ENCODE measurements at places on chromosomes 16 and 17. TPM values are rescaled to one million over a fixed set of nuclear protein-coding genes. Genes with fewer than 3 reads are reported as not detected.

DNA sequence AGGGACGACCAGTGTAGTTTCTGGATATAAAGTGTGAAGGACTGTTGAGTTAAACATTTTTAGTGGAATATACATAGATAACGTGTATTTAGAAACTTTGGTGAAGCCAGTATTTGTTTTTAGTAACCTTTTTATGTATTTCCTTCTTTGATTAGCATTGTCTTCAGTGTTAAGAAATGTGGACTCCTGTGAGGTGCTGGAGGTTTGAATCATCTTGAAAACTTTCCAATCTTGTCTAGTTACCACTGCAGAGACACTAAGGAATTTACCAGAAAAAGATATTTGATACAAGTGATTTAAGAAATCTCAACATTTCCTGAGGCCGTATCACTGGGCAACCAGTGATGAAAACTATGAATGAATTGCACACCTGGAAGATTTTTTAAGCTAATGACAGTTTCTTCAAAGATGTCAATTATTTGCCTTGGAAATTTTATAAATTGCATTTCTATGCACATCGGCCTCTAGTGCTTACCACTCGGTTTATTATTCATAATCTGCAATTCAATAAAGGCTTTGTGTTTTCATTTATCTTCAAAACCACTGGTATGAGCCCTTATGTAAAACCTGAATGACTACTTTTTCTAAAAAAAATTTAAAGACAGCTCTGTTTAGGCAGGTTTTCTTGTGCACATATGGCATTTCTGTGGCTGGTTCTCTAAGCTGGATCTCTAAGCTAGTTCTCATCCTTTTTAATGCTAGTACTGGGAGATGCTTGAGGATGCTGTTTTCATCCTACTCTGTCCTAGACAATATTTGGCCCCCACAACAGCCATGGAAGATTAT, 31.4 kb upstream of the ADCY7 start:
- peak overlapping the region; percentile 16 for H3K27ac ChIP-seq
- peaks cover 3% of the 10 kb centered on the region for H3K27me3 ChIP-seq
- no peaks in the 10 kb centered on the region for H3K36me3 ChIP-seq
- DNase-seq: peak; percentile 47
- no peak overlapping the region for H3K4me3 ChIP-seq
- peaks cover 38% of the 10 kb centered on the region for H3K4me1 ChIP-seq

DNA sequence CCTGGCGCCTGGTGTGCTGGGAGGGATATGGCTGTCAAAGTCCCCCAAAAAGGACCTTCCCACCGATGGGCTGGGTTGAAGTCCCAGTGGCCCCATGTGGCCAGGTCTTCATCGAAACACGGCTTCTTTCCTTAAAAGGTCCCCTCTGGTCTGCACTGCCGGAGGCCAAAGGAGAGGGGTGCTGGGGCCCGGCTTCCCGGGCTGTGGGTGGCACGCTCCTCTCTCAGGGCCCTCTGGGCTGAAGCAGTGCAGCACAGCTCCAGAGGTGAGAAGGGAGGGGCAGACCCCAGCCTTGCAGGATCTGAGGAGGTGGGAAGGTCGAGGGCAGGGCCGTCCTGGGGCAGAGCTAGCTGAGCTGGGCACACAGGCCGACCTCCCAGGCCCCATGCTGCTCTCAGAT, 6.7 kb downstream of the NPTX1 start:
- peaks cover 80% of the 10 kb centered on the region for H3K27me3 ChIP-seq
- peaks cover 5% of the 10 kb centered on the region for H3K4me1 ChIP-seq
- no peaks in the 10 kb centered on the region for H3K36me3 ChIP-seq
- H3K4me3 ChIP-seq: no peak overlapping the region

GRCh38 chr16:87963400-87963799, 12.2 kb downstream of the BANP start:
- H3K27me3 ChIP-seq: 0 out of 2 replicates have a peak, but pooled peaks cover under 1% of the 10 kb centered on the region
- peak; percentile 80 for DNase-seq
- peaks cover 5% of the 10 kb centered on the region for H3K36me3 ChIP-seq

GRCh38 chr16:66103211-66103610, 263.3 kb upstream of the CDH5 start:
- peaks cover 5% of the 10 kb centered on the region for H3K27me3 ChIP-seq
- peak; percentile 7 for DNase-seq
- peaks cover 17% of the 10 kb centered on the region for H3K4me1 ChIP-seq
- no peaks in the 10 kb centered on the region for H3K36me3 ChIP-seq

- H3K36me3 ChIP-seq: peaks cover 58% of the 10 kb centered on the region
- peaks cover 33% of the 10 kb centered on the region for H3K4me1 ChIP-seq
- H3K4me3 ChIP-seq: no peak overlapping the region
- peak; percentile 72 for DNase-seq
These were observed 157.7 kb downstream of the CDH11 start for GRCh38 chr16:64964126-64964540.

DNA sequence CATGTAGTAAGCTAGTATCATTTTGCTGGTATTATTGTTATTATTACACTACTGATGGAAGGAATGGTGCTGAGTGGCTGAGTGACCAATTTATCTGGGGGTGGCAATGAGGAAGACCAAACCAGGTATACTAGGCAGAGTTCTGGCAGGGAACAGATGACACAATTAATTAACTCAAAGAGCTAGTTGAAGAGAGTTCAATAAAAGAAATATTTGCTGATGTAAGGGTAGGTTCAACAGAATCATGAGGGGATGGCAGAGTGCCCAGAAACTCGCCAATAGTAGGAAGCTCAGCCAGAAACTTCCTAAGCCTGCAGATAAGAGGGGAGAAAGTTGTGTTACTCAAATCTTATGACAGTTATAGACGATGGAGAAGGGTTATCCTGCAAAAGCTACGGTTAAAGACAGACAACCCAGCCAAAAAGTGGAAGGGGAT, 352.5 kb downstream of the KCNJ2 start:
- H3K27me3 ChIP-seq: no peaks in the 10 kb centered on the region
- no peak overlapping the region for H3K4me3 ChIP-seq
- no peaks in the 10 kb centered on the region for H3K36me3 ChIP-seq
- no peak overlapping the region for H3K27ac ChIP-seq

DNA sequence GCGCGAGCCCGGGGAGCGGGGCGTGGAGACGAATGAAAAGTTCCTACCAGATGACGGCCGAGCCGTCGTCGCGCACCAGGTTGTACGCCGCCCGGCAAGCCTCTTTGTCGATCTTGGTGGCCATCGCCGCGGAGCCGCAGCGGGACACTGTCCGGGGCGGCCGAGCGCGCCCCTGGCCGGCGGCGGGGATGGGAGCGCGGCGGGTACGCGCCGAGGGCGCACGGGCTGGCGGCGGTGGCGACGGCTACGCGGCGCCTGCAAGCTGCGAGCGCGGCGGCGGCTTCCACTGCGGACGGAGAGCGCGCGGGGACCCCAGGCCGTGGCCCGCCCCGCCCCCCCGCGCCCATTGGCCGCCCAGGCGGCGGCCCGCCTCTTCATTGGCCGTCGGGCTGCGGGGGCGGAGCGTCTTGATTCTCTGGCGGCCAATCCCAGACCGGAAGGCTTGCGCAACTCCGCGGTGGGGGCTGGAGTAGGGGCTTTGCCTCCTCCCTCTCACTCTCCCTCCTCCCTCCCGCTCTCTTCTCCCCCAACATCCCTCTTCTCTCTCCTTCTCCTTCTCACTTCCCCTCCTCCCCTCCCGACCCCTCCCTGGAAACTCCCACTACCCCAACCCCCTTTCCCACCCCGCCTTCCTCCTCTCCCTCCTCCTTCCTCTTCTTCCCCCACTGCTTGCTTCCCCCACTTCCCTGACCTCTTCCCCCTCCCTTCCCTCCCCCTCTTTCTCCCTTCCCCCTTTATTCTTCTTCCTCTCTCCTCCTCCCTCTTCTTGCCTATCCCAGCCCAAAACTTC, at the start of gene COTL1:
COTL1 (minus strand) TSS at position 288 of the 790 bp plus-strand sequence; CDS start at position 124, 164 bp downstream.
- H3K27ac ChIP-seq: peak within 1 kb of the TSS; percentile 96
- H3K4me1 ChIP-seq: peaks cover 66% of the 10 kb centered on the region
- peaks cover 30% of the 10 kb centered on the region for H3K36me3 ChIP-seq
- no peaks in the 10 kb centered on the region for H3K27me3 ChIP-seq

DNA sequence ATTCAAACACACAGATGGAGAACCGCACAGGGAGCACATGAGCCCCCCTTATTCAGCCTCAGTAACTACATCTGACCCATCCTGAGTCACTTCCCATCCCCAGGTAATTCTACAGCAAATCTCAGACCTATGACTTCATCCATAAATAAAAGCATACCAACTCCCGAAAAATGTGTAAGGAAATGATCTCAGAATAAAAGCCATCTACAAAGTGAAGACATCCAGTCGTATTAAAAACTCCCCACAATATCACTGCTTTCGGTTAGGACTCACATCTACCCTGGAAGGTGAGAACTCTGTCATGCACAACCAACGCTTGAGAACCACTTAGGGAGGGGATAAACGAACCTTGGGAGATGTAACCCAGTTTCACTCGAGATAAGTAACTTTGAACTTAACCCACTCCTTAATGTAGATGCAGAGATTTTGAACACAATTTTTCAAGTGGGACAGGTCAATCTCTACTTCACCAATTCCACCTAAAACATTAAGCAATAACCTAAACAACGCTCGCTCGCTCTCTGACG, 1.3 kb downstream of the USP36 start:
- peaks cover 54% of the 10 kb centered on the region for H3K4me1 ChIP-seq
- H3K36me3 ChIP-seq: peaks cover 26% of the 10 kb centered on the region
- peak overlapping the region; percentile 97 for H3K4me3 ChIP-seq

- peaks cover 6% of the 10 kb centered on the region for H3K4me1 ChIP-seq
- H3K4me3 ChIP-seq: no peak overlapping the region
- H3K27ac ChIP-seq: no peak overlapping the region
- peaks cover 11% of the 10 kb centered on the region for H3K27me3 ChIP-seq
- no peaks in the 10 kb centered on the region for H3K36me3 ChIP-seq
These were observed 27.4 kb upstream of the KDM6B start for GRCh38 chr17:7806587-7806986.

- H3K27ac ChIP-seq: no peak overlapping the region
- H3K4me1 ChIP-seq: peaks cover 14% of the 10 kb centered on the region
- H3K4me3 ChIP-seq: no peak overlapping the region
- peaks cover 10% of the 10 kb centered on the region for H3K27me3 ChIP-seq
These were observed 4.0 kb downstream of the SYNGR3 start for GRCh38 chr16:1993731-1994131.

- no peak for DNase-seq
- no peaks in the 10 kb centered on the region for H3K36me3 ChIP-seq
- H3K4me1 ChIP-seq: no peaks in the 10 kb centered on the region
- peaks cover 23% of the 10 kb centered on the region for H3K27me3 ChIP-seq
These were observed 273.9 kb upstream of the ZFHX3 start for GRCh38 chr16:73321853-73322252.

- H3K27me3 ChIP-seq: no peaks in the 10 kb centered on the region
- H3K4me1 ChIP-seq: no peaks in the 10 kb centered on the region
- no peaks in the 10 kb centered on the region for H3K36me3 ChIP-seq
- no peak for DNase-seq
- no peak overlapping the region for H3K4me3 ChIP-seq
These were observed 181.6 kb downstream of the DNAH9 start for GRCh38 chr17:11779892-11780291.

DNA sequence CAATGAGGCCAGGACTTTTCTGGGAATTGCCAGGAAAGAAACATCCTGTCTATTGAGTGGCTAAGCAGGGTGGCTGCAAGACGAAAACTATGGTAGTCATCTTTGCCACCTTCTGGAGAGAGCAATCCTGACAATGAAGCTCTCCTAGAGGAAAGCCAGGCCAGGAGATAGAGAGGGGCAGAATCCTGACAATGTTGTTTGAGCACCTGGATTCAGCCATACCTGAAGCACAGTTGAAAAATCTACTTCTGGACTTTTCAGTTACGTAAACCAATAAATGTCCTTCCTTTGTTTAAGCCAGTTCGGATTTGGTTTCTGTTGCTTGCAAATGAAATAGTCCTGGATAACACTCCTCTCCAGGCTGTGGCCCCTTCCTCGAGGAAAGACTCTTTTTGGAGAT, 9.4 kb downstream of the P2RX1 start:
- no peaks in the 10 kb centered on the region for H3K4me1 ChIP-seq
- H3K27me3 ChIP-seq: peaks cover 4% of the 10 kb centered on the region
- H3K4me3 ChIP-seq: no peak overlapping the region
- DNase-seq: no peak
- no peaks in the 10 kb centered on the region for H3K36me3 ChIP-seq

DNA sequence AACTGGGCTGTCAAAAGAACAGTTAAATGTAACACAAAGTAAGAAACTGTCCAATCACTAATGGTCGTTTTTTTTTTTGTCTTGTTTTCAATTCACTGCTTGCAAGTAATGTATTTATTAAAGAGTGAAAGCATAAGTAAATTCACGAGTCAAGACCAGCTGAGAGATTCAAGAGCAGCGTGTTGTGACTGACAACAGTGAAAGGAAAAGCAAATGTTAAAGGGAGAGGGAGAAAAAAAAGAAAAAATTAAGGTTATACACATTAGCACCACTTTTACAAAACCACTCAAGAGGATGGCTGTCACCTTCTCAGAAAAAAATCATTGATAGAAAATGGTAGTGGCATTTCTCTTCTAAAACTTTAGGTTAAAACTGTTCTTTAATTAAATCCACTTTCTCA, 36.1 kb downstream of the GPATCH8 start:
- peak overlapping the region; percentile 31 for H3K4me3 ChIP-seq
- no peak for DNase-seq
- H3K27ac ChIP-seq: no peak overlapping the region
- 0 out of 2 replicates have a peak, but pooled peaks cover 5% of the 10 kb centered on the region for H3K36me3 ChIP-seq
- H3K4me1 ChIP-seq: peaks cover 51% of the 10 kb centered on the region

DNA sequence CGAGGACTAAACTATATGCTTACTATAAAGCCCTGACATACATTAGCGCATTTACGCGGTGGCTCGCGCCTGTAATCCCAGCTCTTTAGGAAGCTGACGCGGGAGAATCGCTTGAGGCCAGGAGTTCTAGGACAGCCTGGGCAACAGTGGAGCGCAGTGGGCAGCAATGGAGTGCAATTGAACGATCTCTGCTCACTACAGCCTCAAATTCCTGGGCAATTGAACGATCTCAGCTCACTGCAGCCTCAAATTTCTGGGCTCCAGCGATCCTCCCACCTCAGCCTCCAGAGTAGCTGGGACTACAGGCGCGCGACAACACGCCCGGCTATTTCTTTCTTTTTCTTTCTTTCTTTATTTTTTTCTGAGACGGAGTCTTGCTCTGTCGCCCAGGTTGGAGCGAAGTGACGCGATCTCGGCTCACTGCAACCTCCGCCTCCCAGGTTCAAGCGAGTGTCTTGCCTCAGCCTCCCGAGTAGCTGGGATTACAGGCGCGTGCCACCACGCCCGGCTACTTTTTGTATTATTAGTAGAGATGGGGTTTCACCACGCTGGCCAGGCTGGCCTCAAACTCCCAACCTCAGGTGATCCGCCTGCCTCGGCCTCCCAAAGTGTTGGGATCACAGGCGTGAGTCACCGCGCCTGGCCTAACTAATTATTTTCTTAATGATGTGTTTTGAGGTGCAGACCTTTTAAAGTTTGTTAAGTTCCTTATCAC, 506 bp upstream of the COG7 start:
- peaks cover 9% of the 10 kb centered on the region for H3K36me3 ChIP-seq
- H3K27me3 ChIP-seq: no peaks in the 10 kb centered on the region
- H3K4me1 ChIP-seq: peaks cover 32% of the 10 kb centered on the region
- H3K4me3 ChIP-seq: peak overlapping the region; percentile 94
- DNase-seq: no peak

GRCh38 chr16:57301126-57301817, 16.8 kb upstream of the PLLP start:
- H3K4me1 ChIP-seq: peaks cover 7% of the 10 kb centered on the region
- H3K27ac ChIP-seq: no peak overlapping the region
- H3K36me3 ChIP-seq: no peaks in the 10 kb centered on the region
- H3K4me3 ChIP-seq: no peak overlapping the region
- DNase-seq: no peak
- H3K27me3 ChIP-seq: peaks cover 30% of the 10 kb centered on the region

The CPHXL2 gene
- total RNA-seq: not detected

The CDRT15 gene
- total RNA-seq: not detected

The MYO15A gene
- 0.15 TPM for total RNA-seq

The PRDM7 gene
- not detected for total RNA-seq

The STAT5A gene
- total RNA-seq: 0.76 TPM

The TSPOAP1 gene
- total RNA-seq: 1.0 TPM

The EFCAB5 gene
- 0.18 TPM for total RNA-seq

The CDRT15L2 gene
- not detected for total RNA-seq
